Stimulated activated CD8-positive, alpha-beta memory T cell treated with anti-CD3 and anti-CD28 coated beads, Interleukin-12 subunit alpha, Interleukin-12 subunit beta, amount 100 ng/mL, for 4 hours (primary cell): ENCODE measurements at places on chromosomes 6 and 20.

DNA sequence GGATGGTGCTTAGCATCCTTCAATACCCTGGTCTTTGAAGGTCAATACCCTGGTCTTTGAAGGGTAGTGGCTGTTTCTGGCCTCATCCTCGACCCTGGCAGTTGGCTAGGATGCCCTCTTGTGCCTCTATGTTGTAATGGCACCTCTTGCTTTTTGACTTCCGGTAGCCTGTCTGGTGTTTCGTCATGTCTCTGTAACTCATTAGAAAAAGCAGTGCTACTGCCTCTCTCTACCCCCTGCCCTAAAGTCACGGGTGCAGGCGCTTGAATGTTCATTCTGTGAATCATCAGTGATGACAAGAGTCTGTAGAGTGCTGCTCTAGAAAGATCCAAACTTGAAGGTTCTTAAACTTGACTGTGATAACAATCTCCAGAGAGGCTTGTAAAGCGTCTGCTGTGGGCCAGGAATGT is 28.3 kb downstream of the RSPO4 start:
- DNase-seq, result no peak

DNA sequence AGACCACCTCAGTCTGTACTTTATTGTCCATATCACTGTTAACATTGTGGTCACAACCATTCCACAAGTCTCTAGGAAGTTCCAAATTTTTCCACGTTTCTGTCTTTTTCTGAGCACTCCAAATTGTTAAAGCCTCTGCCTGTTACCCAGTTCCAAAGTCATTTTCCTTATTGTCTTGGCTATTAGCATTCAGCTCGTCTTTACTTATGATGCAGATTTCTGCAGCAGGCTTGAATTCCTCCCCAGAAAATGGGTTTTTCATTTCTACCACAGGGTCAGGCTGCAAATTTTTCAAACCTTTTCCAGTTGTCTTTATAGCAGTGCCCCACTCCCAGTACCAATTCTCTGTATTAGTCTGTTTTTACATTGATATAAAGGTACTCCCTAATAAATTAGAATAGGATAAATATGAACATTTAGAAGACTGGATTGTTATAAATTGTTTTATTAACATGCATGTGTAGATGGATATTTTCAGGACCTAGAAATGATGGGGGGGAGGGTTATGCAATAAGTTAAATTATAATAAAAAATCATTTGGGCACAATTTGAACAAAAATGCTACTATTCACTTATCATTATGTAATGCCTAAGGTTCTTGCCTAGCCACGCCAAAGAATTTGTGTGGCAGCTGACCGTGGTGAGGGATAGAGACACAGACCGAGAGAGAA is 595.3 kb upstream of the ADGRB3 start:
- DNase-seq, result no peak

DNA sequence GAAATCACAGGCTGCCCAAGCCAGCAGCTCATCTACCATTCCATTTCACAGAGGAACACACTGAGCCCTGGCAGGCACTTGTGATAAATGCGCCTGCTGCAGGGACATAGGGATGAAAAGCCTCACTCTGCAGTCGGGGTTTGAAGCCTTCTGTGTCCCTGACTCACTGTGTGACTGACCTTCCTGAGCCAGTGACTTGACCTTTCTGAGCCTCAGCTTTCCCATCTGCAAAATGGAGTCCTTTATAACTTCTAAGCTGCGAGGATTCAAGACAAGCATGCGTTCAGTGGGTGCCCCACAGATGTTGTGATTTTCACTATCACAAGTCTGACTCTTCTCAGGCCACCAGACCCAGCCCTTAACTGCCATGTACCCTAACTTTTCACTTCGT is 5.5 kb downstream of the TGM2 start:
- no peak for DNase-seq

GRCh38 chr20:25173321-25173720 is 22.2 kb upstream of the ENTPD6 start:
- no peak for DNase-seq

GRCh38 chr20:32602273-32602672 is 17.1 kb upstream of the NOL4L start:
- no peak for DNase-seq

- DNase-seq, result no peak
Observed at GRCh38 chr6:160058603-160059215, 62.9 kb upstream of the SLC22A1 start.
